Adrenal gland (tissue), 19 donors: ENCODE measurements at places on chromosomes 7 and 10. TPM values are rescaled to one million over a fixed set of nuclear protein-coding genes. Genes with fewer than 3 reads are reported as not detected.

Gene HACD1
- total RNA-seq, result 18.0 TPM

Gene PPP1R17
- 0.37 TPM for total RNA-seq

- no peak for DNase-seq
Observed at GRCh38 chr7:126845331-126845730, 407.4 kb downstream of the GRM8 start.

DNA sequence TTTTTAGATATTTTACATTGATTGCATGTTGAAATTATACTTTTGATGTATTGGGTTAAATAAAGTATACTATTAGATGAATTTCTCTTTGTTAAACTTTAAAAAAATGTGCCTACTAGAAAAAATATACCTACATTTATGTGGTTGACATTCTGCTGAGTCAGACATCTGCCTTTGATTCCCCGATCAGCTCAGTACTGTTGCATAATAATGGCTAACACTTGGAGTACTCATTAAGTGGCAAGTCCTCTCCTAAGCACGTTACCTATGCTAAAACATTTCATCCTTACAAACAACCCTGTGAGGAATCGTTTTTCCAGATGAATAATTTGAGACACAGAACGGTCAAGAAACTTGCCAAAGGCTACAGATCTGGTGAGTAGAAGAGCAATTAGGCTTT, 14.0 kb upstream of the SEM1 start:
- no peak for DNase-seq

DNA sequence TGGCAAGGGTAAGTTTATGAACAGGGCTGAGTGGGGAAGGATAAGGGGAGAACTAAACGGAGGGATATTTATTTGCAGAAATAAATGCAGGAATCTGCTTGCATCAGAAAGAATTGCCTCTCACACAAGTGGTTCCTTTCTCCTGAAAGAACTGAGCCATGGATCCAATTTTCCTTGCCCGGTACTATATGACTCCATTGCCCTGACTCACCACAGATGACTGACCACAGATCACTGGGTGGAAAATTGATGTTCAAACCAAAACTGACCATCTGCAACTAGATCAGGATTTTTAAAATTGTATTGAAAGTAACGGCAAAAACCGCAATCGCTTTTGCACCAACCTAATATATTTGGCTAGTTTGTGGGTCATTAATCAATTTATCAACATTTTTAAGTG, 6.2 kb upstream of the MACC1 start:
- DNase-seq, result no peak

GRCh38 chr7:73715648-73716317, 3.7 kb downstream of the STX1A start:
- DNase-seq, result peak; percentile 74

DNA sequence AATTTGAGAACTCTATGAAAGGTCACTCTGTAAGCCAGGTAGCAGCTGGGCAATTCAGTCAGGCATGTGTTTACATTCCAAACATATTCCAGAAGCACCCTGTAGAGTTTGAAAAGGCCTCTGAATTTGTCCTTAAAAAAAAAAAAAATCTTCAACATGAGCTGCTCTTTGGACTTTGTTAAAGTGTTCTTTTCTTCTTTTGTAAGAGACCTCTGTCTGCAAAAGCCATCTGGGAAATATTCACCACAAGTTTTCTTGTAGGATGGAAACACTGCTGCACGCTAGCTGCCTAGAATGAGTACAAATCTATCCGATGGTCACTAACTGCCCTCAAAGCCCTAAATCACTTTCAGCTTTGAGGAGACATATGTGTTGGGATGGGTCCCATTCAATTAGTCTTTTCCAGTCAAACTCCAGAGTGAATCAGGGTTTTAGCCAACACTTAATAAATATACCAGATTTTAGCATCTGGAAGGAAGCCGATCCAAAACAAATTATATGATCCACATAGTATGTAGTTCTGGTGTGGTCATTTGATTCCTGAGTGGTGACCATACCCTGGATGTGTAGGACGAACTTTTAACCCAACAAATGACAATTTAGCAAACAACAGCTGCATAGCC, 85.9 kb downstream of the CD36 start:
- DNase-seq, result no peak

- DNase-seq, result no peak
Observed at GRCh38 chr10:42932735-42933447, 144.0 kb upstream of the RET start.
